ENCODE measurements at places on chromosomes 12 and 14. TPM values are rescaled to one million over a fixed set of nuclear protein-coding genes. Genes with fewer than 3 reads are reported as not detected.

Gene KMT2D
- total RNA-seq: 51.5 TPM

Gene PSMC1
- total RNA-seq: 101 TPM

Gene GNB3
- 1.7 TPM for total RNA-seq

Gene PLD4
- under 0.01 TPM for total RNA-seq

Gene SERPINA6
- not detected for total RNA-seq

Gene NRL
- 0.87 TPM for total RNA-seq

Gene TMEM179
- total RNA-seq: not detected

Gene AQP6
- total RNA-seq: not detected

Gene ASCL1
- not detected for total RNA-seq

Gene SOAT2
- total RNA-seq: not detected

Gene GPR132
- 0.33 TPM for total RNA-seq

Gene NACA
- 740 TPM for total RNA-seq

Gene DICER1
- 27.8 TPM for total RNA-seq

Gene KANSL2
- total RNA-seq: 50.1 TPM

Gene LYZ
- total RNA-seq: not detected

Gene POLE
- total RNA-seq: 11.1 TPM

Gene POTEM
- total RNA-seq: not detected

Gene KRT6C
- total RNA-seq: not detected

Gene FLVCR2
- total RNA-seq: 5.3 TPM

Gene SALL2
- 6.0 TPM for total RNA-seq

Gene COCH
- 0.33 TPM for total RNA-seq

Gene PALS1
- total RNA-seq: 26.5 TPM

Gene MDGA2
- total RNA-seq: under 0.01 TPM

Gene TNFAIP2
- 190 TPM for total RNA-seq

Gene KRT5
- total RNA-seq: 6.7 TPM

Gene CD69
- not detected for total RNA-seq

Gene PTCSC3
- total RNA-seq: not detected

Gene CD163
- total RNA-seq: not detected

Gene CAPZA3
- total RNA-seq: not detected

Gene PRICKLE1
- total RNA-seq: 3.6 TPM

Gene RBP5
- total RNA-seq: 0.33 TPM

Gene MANSC1
- total RNA-seq: 3.0 TPM

Gene FOXN4
- total RNA-seq: not detected

Gene KRT72
- total RNA-seq: not detected

Gene MMP17
- 11.2 TPM for total RNA-seq

Gene SMCO3
- 0.15 TPM for total RNA-seq

Gene GPX2
- not detected for total RNA-seq

Gene RFX4
- not detected for total RNA-seq

Gene CCDC196
- total RNA-seq: not detected

Gene LRRC74A
- not detected for total RNA-seq
